Epithelial cell of umbilical artery (primary cell): ENCODE measurements at places on chromosomes 16 and 17. TPM values are rescaled to one million over a fixed set of nuclear protein-coding genes. Genes with fewer than 3 reads are reported as not detected.

The MYO19 gene
- 46.4 and 51.7 TPM in 2 replicates for total RNA-seq

The LRRC37A gene
- 1.1 and 1.6 TPM in 2 replicates for total RNA-seq

The CCDC200 gene
- not detected in 2 replicates for total RNA-seq

The PYDC1 gene
- not detected in 2 replicates for total RNA-seq

The CRHR1 gene
- total RNA-seq = not detected in 2 replicates

The MSLN gene
- not detected in 2 replicates for total RNA-seq

The XAF1 gene
- 12.3 and 129 TPM in 2 replicates for total RNA-seq

The CCL8 gene
- not detected in 2 replicates for total RNA-seq

The MT3 gene
- not detected in 2 replicates for total RNA-seq

The LRRC75A gene
- 1.6 and 3.8 TPM in 2 replicates for total RNA-seq

The TNFRSF17 gene
- total RNA-seq = not detected in 2 replicates

The JPH3 gene
- under 0.01 TPM in 1 of 2 replicates, not detected in the other for total RNA-seq

The GPR179 gene
- total RNA-seq = not detected in 2 replicates

The DHRS7C gene
- not detected in 2 replicates for total RNA-seq

The CCL13 gene
- total RNA-seq = not detected in 2 replicates

The PRSS22 gene
- total RNA-seq = not detected in 2 replicates

The CX3CL1 gene
- total RNA-seq = 2.3 and 3.2 TPM in 2 replicates

The LGALS9B gene
- not detected in 2 replicates for total RNA-seq

The TNRC6C gene
- total RNA-seq = 2.6 and 4.3 TPM in 2 replicates

The TEKT1 gene
- not detected in 2 replicates for total RNA-seq

The CNGB1 gene
- not detected in 2 replicates for total RNA-seq

The NT5C3B gene
- 66.4 and 85.4 TPM in 2 replicates for total RNA-seq

The PIRT gene
- total RNA-seq = not detected in 2 replicates

The BRCA1 gene
- 14.6 and 26.3 TPM in 2 replicates for total RNA-seq

The SLFN12L gene
- 0.15 TPM in 1 of 2 replicates, not detected in the other for total RNA-seq

The RDM1 gene
- total RNA-seq = 0.46 TPM in 1 of 2 replicates, not detected in the other

The CTRB2 gene
- not detected in 2 replicates for total RNA-seq

The NAGS gene
- total RNA-seq = 3.2 and 13.4 TPM in 2 replicates

The RHBDL1 gene
- 0.30 and 0.65 TPM in 2 replicates for total RNA-seq

The GLP2R gene
- total RNA-seq = not detected in 2 replicates

The GPRC5C gene
- not detected in 2 replicates for total RNA-seq

The ABCC12 gene
- not detected in 2 replicates for total RNA-seq

The GPATCH8 gene
- 12.7 and 19.0 TPM in 2 replicates for total RNA-seq

The EFCAB5 gene
- 0.15 and 0.97 TPM in 2 replicates for total RNA-seq

The NPIPA5 gene
- 1.3 TPM in 1 of 2 replicates, not detected in the other for total RNA-seq

The CLUH gene
- total RNA-seq = 38.0 and 44.7 TPM in 2 replicates

The CASKIN1 gene
- 0.32 TPM in 1 of 2 replicates, not detected in the other for total RNA-seq

The TMC8 gene
- under 0.01 and 0.76 TPM in 2 replicates for total RNA-seq

The BCAR1 gene
- 91.0 and 95.5 TPM in 2 replicates for total RNA-seq
